ENCODE measurements at places on chromosomes 7 and 10.

DNA sequence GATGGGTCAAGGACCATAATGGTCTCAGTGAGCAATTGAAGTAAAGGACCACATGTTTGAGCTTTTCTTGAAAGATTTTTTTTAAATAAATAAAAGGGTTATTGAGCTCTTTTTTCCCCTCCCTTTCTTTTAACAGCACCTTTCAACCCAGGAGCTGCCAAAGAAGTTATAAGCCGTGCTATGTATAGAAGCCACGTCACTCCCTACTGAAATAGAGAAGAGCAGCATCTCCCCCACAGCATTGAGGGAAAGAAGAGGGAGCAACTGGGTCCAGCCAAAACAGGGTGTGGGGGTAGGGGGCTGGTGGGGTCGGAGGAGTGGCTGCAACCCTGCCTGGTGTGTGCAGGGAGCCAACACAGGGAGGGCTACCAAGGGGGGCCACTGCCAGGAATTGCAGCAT, 227.2 kb downstream of the PLXNA4 start:
- no peak for DNase-seq

DNA sequence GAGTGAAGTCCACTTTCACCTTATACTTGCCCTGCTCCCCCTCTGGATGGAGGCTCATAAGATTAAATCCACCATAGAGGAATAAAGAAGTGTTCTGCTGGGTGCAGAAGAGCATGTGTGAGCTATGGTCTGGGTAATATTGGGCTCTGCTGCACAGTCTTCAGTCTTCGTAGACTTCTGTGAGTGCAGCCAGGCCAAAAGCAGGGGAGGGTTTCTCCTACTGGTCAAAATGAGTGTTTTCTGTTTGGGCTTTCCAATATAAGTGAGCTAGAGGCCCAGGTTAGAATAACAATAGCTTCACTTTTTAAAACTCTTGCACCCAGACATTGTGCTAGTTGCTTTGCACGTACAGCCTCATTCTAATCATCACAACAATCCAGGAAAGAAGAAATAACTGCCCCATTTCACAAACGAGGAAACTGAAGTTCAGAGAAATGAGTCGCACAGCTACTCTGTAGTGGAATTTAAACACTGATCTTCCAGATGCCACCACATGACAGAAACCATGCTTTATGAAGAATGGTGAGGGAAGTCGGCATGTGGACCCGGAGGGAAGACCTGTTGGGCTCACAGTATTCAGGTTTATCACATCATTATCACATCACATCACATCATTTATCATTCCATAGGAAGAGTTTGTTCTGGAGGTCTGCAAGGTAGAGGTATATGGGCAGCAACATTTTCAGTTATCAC, 23.8 kb upstream of the MSMB start:
- no peak for DNase-seq

GRCh38 chr10:133276435-133277201, at the start of gene ADAM8:
Gene ADAM8, minus strand, starts transcription at chr10:133276868. Its CDS starts 51 bp downstream, at chr10:133276817.
- no peak for DNase-seq

- DNase-seq: no peak
These were observed 94.7 kb downstream of the HDAC9 start for GRCh38 chr7:18590241-18590640.

- DNase-seq: no peak
These were observed 4.7 kb downstream of the ZNF503 start for GRCh38 chr10:75396631-75397495.

- no peak for DNase-seq
These were observed 105.9 kb upstream of the ARID5B start for GRCh38 chr10:61795551-61795950.

GRCh38 chr10:31051703-31052102, 20.0 kb upstream of the ZNF438 start:
- no peak for DNase-seq

DNA sequence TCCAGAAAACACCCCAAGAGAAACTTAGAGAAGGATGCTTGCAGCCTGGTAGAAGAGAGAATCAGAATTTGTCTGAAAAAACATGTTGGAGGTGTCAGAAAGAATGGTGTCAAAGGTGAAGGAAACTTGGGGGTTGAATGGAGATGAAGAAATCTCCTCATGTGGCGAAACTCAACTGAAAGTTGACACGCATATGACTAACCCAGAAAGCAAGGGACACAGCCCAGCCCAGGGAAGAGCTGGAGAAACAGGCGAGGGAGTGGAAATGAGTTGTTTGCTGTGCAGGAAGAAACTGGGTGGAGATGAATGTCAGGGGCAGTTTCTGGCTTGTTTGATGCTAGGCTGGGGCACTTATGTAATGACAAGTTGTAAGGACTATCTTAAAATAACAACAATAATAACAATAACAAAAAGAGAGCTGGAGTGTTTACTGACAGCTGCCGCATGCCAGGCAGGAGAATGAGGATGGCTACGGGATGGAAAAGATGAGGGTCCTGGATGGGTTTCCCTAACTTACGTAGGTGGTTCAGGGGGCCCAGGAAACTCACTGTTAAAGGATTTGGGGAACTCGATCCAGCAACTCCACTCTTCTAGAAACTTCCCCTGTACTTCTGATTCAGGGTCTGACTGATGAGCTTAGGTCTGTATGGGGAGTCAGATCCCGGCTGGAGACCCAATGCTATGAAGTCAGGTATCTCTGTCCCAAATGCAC, 57.4 kb downstream of the MAP3K8 start:
- DNase-seq: no peak

- no peak for DNase-seq
These were observed 96.5 kb upstream of the FAM20C start for GRCh38 chr7:95863-96260.

DNA sequence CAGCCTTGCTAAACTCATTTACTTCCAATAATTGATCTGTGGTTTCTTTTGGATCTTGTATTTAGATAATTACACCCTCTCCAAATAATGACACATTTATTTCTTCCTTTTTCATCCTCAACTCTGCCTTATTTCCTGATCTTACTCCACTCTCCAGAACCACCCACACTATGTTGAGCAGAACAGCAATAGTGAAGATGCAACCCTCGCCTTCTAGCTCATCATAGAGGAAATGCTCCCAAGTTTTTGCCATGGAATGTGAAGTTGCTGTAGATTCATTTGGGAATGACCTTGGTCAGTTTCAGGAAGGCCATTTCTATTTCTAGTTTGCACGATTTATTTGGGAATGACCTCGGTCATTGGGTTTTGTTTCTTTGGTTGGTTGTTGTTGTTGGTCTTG, 314.0 kb downstream of the PAXIP1 start:
- no peak for DNase-seq

DNA sequence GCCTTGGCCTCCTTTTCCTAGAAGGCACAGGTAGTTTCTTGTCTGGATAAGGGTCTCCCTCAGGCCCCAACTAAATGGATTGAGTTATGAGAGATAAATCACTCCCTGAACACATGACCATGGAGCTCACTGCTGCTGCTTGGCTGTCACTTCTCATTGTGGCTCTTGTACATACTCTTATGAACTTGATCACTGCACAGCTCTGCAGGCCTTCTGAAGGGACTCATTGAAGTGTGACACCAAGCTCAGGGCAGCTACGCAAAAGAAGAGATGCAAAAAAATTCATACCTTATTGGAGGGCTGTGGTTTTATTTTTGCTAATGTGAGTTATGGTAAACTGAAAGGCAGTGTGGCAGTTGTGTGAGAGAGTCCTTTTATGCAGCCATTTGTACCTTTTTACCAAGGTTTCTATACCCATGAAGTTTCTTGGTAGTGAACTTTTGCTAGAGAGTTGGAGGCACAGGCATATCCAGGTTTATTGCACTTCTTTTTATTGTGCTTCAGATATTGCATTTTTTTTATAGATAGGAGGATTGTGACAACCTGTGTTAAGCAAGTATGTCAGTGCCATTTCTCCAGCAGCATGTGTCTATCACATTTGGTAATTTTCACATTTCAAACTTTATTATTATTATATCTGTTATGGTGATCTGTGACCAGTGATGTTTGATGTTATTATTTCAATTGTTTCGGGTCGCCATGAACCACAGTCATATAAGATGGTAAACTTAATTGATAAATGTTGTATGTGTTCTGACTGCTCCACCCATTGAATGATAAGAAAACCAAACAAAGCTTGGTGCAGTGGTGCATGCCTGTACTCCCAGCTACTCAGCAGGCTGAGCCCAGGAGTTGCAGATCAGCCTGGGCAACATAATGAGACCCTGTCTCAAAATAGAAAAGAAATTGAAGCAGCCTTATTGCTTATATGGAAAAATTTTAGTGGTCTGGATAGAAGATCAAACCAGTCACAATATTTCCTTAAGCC, 100.6 kb downstream of the LRRC4 start:
- no peak for DNase-seq

DNA sequence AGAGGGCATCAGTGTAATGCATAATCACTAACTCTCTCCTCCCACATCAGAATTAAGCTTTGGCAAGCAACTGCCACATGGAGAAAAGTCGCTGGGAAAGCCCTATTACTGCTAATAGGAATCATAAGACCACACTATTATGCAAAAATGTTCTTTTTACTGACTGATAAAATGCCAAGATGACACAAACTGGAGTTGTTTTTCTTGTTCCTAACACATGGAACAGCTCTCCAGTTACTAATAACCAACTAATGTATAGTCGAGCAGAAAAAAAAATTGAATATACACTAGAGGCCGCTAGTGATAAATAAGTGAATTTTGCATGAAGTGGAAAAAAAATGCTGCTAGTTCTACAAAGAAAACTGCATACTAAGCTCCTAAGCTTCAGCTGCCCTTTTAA, 165.6 kb downstream of the TPK1 start:
- DNase-seq: no peak

DNA sequence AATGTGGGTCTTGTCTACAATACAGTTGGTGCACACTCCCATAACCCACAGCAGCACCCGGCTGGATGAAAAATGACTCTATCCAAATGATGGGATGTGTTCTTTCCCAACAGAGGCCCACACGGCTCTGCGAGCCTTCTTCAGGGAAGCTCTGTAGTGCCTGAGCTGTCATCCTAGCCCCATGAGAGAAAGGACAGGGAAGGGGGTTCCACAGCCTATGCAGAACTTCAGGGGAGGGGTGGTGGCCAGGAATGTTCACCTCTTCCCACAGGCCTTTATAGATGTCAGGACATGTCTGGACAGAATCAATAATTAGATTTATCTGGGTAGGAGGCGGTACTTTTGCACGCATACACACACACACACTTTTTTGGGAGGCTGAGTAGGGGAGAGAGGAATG, 109.0 kb downstream of the JCAD start:
- DNase-seq: no peak

GRCh38 chr10:130498042-130498441, 361.9 kb downstream of the GLRX3 start:
- no peak for DNase-seq

DNA sequence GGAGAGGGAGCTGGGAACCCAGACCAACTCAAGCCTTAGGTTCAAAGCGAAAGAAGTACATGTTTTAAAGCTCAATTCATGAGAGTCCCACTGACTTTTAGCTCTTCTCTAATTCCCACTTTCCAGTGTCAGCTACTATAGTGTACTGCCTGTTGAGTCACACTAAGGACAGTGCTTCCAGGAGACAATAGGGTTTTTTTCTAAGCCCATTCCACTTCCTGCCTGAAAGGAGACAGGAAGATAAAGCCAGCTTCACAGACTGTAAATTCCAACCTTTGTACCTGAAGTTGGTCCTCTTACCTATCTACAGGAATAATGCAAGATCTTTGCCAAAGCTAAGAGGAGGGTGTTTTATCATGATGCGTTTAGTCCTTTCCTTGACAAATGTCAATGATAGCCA, 4.4 kb downstream of the MSRB2 start:
- no peak for DNase-seq

DNA sequence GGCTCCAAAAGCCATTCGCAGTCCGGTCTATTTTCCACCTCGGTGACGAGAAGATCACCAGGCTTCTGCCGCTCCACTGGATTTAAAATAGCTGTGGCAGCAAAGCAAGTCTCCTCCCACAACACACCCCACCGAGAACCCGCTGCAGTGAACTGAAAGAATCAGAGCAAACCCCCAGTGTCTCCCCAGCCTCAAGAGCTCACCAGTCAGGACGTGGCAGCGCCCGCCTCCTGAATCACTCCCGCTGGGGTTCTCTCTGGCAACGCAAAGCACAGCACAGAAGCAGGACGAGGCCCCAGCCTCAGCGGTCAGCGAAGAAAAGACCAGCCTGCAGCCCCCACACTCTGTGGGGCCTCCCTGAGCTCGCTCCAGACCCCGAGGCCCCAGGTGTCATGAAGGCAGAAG, 126.1 kb upstream of the PPP2R2D start:
- DNase-seq: no peak

DNA sequence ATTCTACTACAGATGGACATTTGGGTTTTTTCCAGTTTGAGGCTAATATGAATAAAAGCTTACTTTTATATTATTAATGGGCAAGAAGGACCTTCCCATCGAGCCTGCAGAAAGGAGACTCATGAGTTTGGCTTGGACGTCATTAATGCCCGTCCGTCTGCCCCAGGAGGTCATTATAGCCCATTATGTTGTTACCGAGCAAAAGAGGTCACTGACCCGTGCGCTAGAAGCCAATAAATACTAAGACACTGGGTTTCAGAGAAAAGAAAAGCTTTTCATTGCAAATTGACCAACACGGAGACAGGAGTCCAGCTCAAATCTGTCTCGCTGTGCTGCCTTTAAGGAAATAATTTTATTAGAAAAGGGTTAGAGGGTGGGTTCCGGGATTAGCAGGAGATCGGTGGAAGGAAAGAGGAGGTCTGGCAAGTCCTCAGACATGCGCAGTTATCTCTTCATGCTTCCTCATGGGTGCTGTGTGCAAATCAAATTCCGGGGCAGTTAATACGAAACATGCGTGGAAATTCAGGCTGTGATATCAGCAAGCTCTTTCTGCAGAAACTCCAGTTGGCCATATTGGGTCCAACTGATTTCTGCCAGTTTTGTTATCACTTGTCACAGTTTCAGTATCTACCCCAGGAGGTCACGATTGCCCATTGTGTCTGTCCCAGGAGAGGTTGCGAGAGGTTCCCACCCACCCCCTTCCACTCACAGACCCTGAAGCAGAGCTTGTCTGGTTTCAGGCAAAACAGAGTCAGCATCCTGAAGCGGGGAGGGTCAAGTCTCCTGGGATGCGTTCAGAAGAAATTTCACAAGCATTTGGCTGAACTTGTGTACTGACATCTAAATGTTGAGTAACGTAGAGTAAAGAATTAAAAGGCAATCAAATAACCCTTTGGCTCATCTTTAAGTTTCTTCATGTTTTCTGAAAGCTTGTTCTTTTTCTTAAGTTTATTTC, 1.1 kb upstream of the GALNTL5 start:
- DNase-seq: no peak

DNA sequence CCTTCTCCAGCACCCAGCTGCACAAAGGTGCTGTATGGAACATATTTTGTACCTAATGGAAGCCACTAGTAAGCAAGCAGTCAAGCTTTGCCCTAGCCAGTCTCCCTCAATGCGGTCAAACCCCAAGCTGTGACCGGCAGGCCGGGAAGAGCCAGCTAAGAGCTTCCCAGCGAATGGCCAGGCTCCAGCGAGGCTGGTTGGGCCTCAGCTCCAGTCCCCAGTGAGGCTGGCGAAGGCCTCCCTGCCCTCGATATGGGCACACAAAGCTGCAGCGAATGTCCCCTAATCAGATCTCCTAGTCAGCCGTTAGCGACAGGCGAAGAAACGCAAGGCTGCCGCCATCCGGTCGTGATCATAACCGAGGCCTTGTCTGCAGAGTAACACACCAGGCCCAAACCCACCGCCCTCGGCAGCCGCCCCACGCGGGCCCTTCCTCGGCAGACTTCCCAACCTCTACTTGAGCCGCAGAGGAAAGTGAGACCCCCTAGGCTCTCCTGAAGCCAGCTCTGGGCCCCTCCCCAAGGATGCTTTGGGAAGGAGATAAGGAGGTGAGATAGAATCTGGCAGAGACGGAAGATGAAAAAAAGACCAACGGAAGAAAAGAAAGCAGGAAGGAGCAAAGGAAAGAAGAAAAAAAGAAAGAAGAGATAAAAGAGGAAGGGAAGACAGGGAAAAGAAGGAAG, 3.1 kb upstream of the HOXA9 start:
- no peak for DNase-seq
